ENCODE measurements at places on chromosomes 11 and 22. TPM values are rescaled to one million over a fixed set of nuclear protein-coding genes. Genes with fewer than 3 reads are reported as not detected.

Gene PARVA
- 27.3 TPM for total RNA-seq

DNA sequence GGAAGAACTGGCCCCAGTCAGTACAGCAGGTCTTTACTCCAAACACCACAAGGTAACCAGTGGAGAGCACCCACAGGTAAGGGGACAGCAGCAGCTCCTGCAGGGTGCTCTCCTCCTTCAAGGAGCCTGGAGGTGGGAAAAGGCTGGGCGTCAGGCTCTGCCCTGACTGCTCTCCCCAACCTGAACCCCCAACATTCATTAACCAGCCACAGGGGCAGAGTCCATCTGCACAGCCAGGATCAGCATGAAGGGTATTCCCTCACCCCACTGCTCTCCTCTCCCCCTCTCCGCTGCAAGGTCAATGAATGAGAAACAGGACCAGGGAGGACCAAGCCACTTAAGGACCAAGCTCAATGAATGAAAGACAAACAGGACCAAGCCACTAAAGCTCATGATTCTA lies 3.7 kb downstream of the SLC37A4 start:
- peaks cover 27% of the 10 kb centered on the region for H3K4me1 ChIP-seq
- H3K36me3 ChIP-seq: peaks cover 45% of the 10 kb centered on the region
- H3K4me3 ChIP-seq: no peak overlapping the region
- DNase-seq: no peak
- H3K27me3 ChIP-seq: no peaks in the 10 kb centered on the region
- no peak overlapping the region for H3K27ac ChIP-seq

GRCh38 chr11:8908099-8908498 lies 2.9 kb upstream of the AKIP1 start:
- no peaks in the 10 kb centered on the region for H3K4me1 ChIP-seq
- no peak overlapping the region for H3K27ac ChIP-seq
- peaks cover under 1% of the 10 kb centered on the region for H3K36me3 ChIP-seq
- no peak overlapping the region for H3K4me3 ChIP-seq

- no peak within 1 kb of the TSS for H3K4me3 ChIP-seq
- no peak within 1 kb of the TSS for H3K27ac ChIP-seq
- DNase-seq: no peak
- no peaks in the 10 kb centered on the region for H3K4me1 ChIP-seq
These were observed at the start of gene CASP4 for GRCh38 chr11:104968355-104968855. TSS of gene CASP4 (minus strand) at chr11:104968574. CDS start at chr11:104968525, 49 bp downstream.

Gene HOATZ
- total RNA-seq: 0.72 TPM

- H3K36me3 ChIP-seq: no peaks in the 10 kb centered on the region
- no peak overlapping the region for H3K4me3 ChIP-seq
- H3K27me3 ChIP-seq: no peaks in the 10 kb centered on the region
- DNase-seq: no peak
- H3K4me1 ChIP-seq: no peaks in the 10 kb centered on the region
These were observed 288.1 kb downstream of the ETS1 start for GRCh38 chr11:128299132-128299726.
